Esophagus squamous epithelium (tissue), 5 donors: ENCODE measurements at places on chromosomes 1 and 21.

DNA sequence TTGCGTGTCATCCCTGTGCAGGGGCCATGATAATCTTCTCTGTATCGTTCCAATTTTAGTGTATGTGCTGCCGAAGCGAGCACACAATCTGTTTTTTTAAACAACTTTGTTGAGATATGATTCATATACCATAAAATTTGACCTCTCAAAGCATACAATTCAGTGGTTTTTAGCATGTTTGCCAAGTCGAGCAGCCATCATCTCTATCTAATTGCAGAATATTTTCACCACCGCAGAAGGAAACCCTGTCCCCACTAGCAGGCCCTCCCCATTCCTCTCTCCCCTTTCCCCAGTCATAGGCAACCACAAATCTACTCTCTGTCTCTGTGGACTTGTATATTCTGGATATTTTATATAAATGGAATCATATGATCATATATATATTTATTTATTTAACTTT lies 78.7 kb upstream of the TINAGL1 start:
- no peak for DNase-seq

DNA sequence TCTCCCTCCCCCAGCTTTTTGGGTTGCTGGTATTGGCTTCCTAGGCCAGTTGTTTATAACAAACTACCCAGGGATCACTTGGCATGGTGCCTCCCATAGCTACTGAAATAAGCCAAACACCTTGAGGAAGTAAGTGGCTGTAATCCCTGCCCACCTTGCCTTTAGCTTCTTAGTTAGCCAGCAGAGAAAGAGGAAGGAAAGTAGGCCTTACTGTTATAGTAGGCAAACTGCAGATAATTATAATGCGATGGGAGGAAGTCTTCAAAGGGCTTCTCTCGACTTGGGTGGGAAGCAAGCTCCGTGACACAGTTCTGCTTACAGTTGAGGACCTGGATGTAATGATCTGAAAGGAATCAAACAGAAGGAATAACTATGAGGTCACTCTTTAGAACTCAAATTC lies 8.2 kb downstream of the P3H1 start:
- no peak for DNase-seq

DNA sequence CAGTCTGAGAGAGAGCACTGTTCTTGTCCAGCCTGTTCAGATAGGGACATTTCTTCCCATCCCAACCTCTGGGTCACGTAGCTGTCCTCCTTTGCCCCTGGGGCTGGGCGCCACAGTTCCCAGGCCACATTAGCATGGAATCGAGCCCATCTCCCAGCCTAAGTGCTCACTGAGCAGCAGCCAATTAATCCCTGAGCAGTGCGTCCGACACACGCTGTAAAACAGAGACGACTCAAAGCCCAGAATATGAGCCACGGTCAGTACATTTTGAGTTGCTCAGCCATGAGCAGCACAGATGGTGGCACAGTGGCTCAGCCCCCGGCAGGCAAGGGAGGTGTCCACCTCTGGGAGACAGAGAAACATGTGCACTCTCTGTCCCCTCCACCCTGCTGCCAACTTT lies 267.4 kb downstream of the NPHP4 start:
- no peak for DNase-seq

DNA sequence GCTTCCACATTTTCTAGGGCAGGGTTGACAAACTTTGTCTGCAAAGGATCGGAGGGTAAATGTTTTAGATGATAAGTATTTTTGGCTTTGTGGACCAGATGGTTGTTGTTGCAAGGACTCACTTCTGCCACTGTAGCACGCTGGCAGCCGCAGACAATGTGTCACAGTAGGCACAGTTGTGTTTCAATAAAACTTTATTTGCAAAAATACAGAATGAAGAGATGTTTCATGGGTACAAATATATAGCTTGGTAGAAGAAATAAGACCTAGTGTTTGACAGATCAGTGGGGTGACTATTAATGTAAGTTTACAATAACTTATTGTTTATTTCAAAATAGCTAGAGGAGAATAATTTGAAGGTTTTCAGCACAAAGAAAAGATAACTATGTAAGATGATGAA lies 127.8 kb downstream of the GRIK3 start:
- no peak for DNase-seq

DNA sequence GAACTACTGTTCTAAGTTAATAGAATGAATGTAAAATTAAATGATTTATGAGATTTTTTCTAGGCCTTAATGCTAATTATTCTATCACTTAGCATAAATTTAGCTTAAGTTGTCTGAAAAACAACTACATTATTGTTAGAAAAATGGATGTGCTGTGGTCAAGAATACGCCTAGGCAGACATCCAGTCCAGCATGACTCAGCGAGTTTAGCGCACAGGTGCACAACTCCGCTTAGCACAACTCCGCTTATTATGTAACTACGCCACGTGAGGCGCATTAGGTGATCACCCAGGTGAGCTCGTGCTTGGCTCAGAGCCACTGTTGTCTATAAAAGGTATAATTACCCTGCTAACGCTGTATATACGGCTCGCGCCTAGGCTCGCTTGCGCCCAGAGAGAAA lies 1043.6 kb upstream of the ADGRL4 start:
- no peak for DNase-seq

DNA sequence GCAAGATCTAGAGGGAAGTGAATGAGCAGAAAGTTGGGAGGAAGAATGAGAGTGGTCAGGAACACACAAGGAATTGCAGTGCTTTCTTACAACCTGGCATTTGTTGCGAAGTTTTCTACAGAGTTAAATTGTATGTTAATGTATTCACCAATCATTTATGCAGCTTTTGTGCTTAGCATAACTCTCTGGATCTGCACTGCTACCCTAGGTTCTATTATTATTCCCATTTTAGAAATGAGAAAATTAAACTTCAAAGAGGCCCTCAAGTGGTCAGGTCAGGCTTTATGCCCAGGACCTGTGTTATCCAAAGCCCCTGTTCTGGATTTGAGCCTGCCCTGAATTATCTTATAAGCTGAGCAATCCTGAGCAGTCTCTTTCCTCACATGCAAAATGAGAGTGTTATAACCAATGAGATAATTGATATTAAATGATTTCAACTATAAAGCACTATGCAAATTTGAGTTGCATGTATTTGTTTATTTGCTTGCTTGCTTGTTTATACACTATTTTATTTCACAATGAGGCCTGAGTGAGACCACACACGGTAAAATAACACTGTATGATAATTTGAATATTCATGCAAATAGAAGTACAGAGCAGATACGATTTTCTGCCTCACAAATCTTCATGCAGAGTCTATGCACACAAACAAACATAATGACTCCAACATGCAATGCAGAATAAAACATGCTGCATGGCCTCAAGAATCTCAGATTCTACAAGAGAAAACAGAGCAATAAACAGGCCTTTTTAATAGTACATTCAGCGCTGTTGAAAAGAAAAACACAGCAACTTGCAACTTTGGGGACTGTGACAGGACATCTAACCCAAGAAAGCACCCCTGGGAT lies 323.0 kb downstream of the PLPP3 start:
- no peak for DNase-seq

DNA sequence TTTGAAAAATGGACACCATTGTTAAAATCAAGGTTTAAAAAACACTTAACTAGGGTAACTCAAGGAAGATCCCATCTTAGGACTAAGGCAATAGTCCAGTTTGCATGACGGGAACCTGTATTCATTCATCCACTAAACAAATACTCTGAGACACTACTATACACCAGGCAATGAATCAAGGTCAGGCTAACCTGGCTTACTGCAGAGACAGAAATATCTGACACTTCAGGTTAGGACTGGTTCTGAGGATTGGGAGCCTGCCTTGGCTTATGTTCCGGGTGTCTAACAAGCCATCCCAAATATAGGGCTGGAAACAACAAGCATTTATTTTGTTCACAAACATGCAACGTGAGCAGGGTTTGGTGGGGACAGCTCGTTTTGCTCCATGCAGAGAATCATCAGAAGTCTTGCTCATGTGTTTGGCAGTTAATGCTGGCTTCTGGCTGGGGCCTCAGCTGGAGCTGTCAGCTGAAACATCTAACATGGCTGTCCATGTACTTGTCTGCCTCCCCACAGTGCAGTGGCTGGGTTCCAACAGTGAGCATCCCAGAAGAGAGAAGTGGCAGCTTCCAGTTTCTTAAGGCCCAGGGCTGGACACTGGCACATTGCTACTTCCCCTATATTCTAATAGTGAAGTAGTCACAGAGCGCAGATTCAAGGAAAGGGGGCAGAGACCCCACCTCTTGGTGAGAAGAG lies 37.0 kb upstream of the CAMK1G start:
- DNase-seq: no peak

DNA sequence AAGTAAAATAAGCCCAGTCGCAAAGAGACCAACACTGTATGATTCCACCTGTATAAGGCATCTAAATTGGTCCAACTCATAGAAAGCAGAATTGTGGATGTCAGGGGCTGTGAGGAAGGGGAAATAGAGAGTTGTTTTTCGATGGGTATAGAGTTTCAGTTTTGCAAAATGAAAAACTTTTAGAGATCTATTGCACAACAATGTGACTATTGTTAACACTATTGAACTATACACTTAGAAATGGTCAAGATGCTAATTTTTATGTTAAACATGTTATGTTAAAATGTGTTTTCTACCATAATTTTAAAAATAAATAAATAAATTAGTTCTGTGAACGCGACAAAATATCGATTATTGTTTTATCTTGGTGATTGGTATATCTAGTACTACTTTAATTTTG lies 192.4 kb downstream of the PTGER3 start:
- DNase-seq: no peak

GRCh38 chr1:230807029-230807428 lies 59.8 kb downstream of the CAPN9 start:
- no peak for DNase-seq

DNA sequence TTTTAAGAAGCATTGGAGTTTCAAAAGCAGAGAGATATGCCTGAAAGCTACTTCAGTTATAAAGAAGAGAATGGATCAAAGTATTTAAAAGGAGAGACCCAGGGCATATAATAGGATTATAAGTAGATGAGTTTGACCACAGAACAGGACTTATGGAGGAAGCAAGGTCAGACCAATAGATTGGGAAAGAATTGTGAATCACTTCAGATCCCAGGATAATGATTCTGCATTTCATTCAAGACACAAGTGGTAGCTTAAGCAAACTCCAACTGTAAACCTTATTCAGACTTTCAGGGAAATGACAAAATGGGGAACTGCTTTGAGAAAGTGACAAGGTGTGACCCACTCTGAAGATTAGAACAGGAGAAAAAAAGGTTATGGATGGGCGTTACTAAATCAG lies 18.9 kb upstream of the OR10J5 start:
- DNase-seq: no peak

- no peak for DNase-seq
These were observed 4.1 kb downstream of the CSF1 start for GRCh38 chr1:109914587-109915240.

DNA sequence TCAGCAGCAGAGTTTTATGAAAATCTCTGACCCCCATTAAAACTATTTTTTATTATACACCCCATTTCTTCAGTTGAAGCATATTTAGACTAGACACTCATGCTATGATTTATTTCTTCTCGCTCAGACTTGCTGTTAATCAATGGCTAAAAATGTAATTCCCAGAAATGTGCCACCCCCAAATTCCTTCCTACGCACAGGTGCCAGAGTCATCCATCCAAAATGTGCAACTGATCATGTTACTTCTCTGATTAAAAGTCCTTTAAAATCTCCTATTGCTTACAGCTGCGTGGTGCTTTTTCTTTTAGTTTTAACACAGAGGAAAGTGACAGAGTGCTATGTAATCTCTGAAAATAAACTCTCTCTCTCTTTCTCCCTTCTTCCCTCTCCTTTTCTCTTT lies 954.4 kb downstream of the NCAM2 start:
- no peak for DNase-seq

GRCh38 chr1:184890539-184890973 lies 83.8 kb downstream of the NIBAN1 start:
- DNase-seq: no peak

DNA sequence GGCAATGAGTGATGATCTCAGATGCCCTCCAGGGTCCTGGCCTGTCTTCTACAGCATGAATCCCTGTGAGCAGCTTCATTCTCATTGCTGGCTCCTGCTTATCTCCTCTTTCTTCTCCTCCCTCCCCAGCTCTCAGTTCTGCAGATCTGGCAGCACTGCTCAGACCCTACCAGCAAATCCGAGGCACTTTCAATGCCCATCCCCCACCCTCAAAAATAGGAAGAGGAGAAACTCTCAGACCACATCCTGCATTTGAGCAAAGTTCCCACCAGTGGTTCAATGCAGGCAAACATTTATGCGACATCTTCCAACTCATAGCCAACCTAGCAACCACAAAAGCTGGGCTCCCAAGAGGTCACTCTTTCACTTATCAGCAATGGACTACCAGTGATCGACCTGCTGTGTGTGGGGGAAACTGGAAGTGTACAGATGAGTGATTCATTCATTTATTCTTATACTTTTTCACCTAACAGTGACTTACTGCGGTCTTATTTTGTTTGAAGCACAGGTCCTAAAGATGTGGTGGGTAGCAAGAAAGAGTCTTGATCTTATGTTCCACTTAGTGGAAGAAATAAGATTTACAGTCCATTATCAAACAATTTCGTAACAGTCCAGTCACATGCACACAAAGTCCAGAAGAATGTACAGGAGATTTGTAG lies 5.8 kb upstream of the CHI3L2 start:
- no peak for DNase-seq

GRCh38 chr1:243254233-243254926 lies 701 bp downstream of the CEP170 start:
- no peak for DNase-seq

DNA sequence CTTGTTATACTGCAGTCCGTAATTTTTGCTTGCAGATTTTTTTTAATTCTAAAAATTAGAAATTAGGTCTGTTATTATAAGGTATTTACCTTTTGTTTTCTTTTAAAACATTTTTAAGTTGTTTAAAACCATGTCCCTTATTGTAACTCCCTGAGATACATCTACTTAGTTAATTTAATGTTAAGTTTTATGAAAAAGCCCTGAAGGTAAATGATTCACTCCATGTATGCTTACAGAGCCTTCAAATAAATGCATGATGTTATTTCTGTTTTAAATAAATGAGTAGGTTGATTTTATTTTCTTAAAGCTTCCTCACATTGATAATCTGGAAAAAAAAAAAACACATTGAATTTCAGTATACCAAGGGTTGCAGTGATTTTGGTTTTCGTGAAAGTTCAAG lies 7.5 kb downstream of the SRSF11 start:
- DNase-seq: no peak

DNA sequence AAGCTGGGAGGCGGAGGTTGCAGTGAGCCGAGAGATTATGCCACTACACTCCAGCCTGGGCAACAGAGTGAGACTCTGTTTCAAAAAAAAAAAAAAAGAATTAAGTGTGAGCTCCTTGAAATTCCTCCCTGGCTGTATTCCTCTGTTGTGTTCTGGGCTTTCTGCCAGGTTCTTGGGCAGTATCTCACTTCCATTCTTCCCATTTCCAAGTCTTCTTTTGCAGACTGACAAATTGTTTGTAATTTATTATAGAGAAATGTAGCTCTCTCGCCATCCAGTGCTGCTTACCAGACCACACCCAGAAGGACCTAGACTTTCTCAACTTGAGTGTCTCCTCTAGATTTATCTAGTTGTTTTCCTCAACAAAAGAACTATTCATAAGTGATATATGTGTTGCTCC lies 105.0 kb upstream of the ADGRL2 start:
- no peak for DNase-seq

GRCh38 chr1:43563876-43564539 lies 33.3 kb downstream of the PTPRF start:
- no peak for DNase-seq

GRCh38 chr1:39632323-39632681 lies 7.1 kb downstream of the HEYL start:
- DNase-seq: no peak

- no peak for DNase-seq
These were observed 174.7 kb upstream of the C1orf105 start for GRCh38 chr1:172245788-172246187.
